Activated naive CD4-positive, alpha-beta T cell treated with anti-CD3 and anti-CD28 coated beads, Interleukin-2, amount 10 ng/mL, durations not matched to agents 5 hours and 36 hours (primary cell): ENCODE measurements at places on chromosomes 7 and 10. TPM values are rescaled to one million over a fixed set of nuclear protein-coding genes. Genes with fewer than 3 reads are reported as not detected.

Gene ZNF488
- total RNA-seq = not detected

Gene NPFFR1
- not detected for total RNA-seq

Gene FAM25A
- total RNA-seq = not detected

Gene PPP1R17
- not detected for total RNA-seq

Gene ASAH2
- total RNA-seq = 1.6 TPM

Gene TBC1D12
- 0.10 TPM for total RNA-seq

Gene UFSP1
- 5.2 TPM for total RNA-seq

Gene CYP26A1
- total RNA-seq = not detected

Gene ELN
- 1.1 TPM for total RNA-seq

Gene PPIF
- 47.4 TPM for total RNA-seq

Gene KIAA1549
- 0.41 TPM for total RNA-seq

Gene VWC2
- total RNA-seq = not detected

Gene SH2D4B
- 0.10 TPM for total RNA-seq

Gene GLCCI1
- 23.2 TPM for total RNA-seq

Gene OR6B1
- not detected for total RNA-seq

Gene TRPV5
- not detected for total RNA-seq

Gene DHX32
- total RNA-seq = 16.6 TPM

Gene SCIN
- not detected for total RNA-seq

Gene GRM8
- total RNA-seq = not detected

Gene KAZALD1
- total RNA-seq = 0.48 TPM

Gene TMEM196
- total RNA-seq = not detected

Gene SUN3
- not detected for total RNA-seq

Gene GNGT1
- not detected for total RNA-seq

Gene ANK3
- 32.5 TPM for total RNA-seq

Gene TMEM139
- total RNA-seq = 1.6 TPM

Gene SPDYE8
- not detected for total RNA-seq

Gene ZNRF2
- total RNA-seq = 15.5 TPM

Gene PON3
- not detected for total RNA-seq

Gene CTAGE8
- total RNA-seq = 2.1 TPM

Gene SPRN
- not detected for total RNA-seq

Gene HECTD2
- total RNA-seq = 1.1 TPM

Gene ANKRD30A
- total RNA-seq = not detected

Gene AKAP9
- 40.6 TPM for total RNA-seq

Gene PRKCQ
- 65.4 TPM for total RNA-seq

Gene GBX1
- total RNA-seq = not detected
